ENCODE measurements at places on chromosomes 13 and 19.
A peak's percentile ranks its signal among the peaks of the same experiment; 100 is the strongest.

DNA sequence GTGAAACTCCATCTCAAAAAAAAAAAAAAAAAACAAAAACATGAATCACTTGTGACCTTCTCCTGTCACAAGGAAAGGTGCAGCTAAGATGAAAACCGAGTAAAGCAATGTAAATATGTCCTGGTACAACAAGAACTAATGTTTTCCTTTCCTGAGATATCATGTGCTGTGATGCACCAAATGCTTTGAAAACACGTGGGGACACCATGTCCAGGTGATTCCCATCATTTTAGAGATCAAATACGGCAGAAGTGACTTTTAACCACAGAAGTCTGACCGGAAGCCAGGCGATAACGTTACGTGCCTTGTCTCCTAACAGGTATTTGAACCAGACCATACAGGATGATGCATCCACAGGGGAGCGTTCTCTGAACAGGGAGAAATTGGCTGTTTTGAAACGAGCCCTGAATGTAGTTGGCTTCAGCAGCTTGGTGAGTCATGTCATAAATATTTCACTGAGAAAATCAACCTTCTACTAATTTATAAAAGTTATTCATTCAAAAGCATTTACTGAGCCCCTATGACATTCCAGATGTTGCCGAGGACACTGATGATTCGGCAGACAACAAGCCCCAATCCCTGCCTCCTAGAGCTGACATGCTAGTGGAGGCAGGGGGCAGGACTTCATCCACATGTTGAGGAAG is 328.1 kb downstream of the MYO16 start:
- DNase-seq: peak; percentile 92

GRCh38 chr13:41562083-41562482 is 104.7 kb downstream of the RGCC start:
- DNase-seq: peak; percentile 27

DNA sequence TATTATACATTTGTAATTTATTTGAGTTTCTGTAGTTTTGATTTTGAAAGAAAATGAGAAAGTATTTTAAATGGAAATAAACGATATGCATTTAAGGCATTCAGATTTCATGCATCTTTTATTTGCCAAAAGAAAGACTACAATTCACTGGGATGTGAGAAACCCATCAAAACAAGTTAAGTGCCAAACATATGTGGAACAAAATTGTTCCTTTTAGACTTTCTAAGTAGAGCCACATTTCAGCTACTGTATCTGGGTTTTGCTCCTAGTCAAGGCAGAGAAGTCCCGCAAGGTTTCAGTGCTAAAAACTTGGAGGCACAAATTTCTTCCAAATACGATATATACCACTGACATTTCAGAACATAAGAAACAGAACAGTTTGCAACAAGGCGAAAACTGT is 1191.9 kb downstream of the SLITRK5 start:
- no peak for DNase-seq

DNA sequence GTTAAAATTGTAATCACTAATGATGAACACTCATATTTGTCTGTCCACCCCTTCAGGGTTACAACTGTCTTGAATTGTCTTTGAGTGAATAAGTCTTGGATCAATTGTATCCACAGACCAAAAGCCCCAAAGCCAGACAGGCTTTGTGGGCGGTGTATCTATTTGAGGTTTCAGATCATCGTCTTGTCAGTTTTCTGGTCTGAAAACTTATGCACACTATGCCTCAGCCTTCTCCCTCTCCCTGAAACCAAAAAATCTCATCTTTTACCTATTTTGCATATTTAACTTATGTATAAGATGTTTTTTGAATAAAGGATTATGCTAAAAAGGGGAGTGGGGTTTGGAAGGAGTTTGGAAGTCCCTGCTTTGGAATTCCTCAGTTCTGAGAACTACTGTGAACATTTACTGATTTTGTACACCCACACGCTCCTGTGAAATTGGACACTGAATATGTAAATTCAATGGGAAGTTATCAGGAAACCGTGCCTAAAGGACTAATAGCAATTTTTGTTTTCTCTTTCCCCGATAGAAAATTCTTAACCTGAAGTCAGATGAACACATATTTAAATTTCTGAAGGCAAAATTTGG is 52.1 kb downstream of the DPY19L3 start:
- no peak for DNase-seq

DNA sequence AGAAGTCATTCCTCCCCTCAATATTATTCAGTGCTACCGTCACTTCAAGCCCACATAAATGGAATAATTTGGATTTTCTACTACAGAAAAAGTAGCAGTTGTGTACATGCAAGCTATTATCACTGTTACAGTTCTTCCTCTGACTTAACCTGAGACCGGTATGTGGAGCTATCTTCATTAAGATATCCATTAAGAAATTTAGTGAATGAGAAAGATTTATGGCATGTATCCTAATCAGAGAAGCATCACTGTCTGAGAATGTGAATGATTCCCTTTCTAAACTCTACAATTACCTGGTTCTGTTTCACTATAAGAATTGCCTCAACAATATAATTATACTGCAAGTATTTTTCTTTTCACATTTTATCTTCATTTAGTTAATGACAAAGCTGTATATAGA is 278.7 kb downstream of the KLF5 start:
- no peak for DNase-seq

GRCh38 chr13:108302279-108302678 is 32.8 kb downstream of the TNFSF13B start:
- DNase-seq: no peak

GRCh38 chr13:107205318-107206104 is 637.6 kb upstream of the ARGLU1 start:
- peak; percentile 79 for DNase-seq
